ENCODE measurements at places on chromosomes 3 and 15. TPM values are rescaled to one million over a fixed set of nuclear protein-coding genes. Genes with fewer than 3 reads are reported as not detected.

- DNase-seq, result no peak
These were observed 14.8 kb downstream of the LOXL1 start for GRCh38 chr15:73941044-73941443.

DNA sequence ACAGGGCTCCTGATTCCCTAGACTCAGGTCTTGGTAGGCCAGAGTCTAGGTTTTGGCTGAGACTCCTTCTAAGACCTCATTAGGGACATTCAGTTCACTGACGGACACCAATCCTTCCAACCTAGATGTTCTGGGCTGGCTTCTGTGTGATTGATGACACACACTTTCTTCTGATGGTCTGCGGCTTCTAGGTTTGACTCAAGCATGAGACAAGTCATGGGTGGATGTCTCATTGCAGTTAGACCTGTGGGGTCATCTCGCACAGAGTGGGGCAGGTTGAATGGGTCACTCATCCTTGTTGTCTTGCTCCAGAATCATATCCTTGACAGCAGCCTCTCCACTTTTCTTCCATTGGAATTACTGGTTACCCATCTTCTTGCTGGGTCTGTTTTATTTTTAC is 35.8 kb downstream of the ARNT2 start:
- no peak for DNase-seq

GRCh38 chr15:88651971-88652370 is 13.2 kb downstream of the ISG20 start:
- DNase-seq, result no peak

- peak; percentile 17 for DNase-seq
These were observed 5.2 kb downstream of the NKTR start for GRCh38 chr3:42605546-42606173.

GRCh38 chr3:185399737-185400667 is 37.1 kb downstream of the MAP3K13 start:
- DNase-seq, result no peak

GRCh38 chr15:83919978-83920510 is 266.1 kb downstream of the ADAMTSL3 start:
- DNase-seq, result no peak

DNA sequence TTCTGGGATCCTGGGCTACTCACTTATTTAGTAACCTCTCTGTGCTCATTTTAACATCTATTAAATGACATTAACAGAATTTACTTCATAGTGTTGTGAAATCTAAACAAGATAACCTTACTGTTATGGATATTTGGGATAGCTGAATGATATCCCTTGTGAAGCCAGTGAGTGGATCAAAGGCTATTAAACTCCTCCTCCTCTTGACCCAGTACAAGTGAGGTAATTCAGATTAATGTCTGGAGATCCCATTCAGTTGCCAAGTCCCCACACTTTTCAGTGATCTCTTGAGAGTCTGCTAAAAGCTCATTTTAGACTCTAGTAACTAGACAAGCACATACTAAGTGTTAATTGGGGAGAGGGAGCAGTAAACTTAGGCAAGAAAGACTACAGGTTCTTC is 2.5 kb upstream of the ANKRD28 start:
- DNase-seq, result no peak

DNA sequence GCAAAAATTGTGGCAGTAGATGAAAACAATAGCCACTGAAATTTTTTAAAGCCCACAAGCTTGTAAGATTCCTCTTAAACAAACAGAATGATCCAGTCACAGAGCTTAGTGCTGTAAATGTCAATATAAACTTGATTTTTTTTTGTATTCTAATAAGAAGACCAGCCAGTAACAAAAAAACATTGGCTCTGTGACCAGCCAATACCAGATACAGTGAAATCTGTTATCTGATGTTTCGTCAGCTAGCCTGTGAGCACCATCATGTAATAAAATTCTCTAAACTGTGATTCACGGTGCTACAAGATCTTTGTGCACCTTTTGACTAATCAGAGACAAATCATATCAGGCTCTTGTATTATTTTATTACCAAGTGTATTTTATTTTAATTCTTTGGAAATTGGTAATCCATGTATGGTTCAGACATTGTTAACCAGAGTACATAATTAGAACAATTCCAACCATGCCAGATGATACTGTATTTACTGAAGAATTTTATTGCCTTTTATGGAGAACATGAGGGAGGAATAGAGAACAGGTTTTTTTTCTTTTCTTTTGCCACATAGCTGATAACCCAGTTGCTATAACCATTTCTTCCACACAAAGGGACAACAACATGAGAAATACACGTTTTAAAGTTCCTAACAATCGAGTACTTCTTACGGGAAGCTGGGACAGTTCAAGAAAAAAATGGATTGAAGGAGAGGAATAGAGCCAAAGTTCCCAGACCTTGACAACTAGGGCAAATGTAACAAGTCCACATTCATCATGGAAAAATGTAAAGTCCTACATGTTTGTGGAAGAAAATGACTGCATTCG is 71.9 kb downstream of the FILIP1L start:
- DNase-seq, result no peak

- DNase-seq, result peak; percentile 31
These were observed 62.9 kb upstream of the FNDC3B start for GRCh38 chr3:171976526-171976925.

DNA sequence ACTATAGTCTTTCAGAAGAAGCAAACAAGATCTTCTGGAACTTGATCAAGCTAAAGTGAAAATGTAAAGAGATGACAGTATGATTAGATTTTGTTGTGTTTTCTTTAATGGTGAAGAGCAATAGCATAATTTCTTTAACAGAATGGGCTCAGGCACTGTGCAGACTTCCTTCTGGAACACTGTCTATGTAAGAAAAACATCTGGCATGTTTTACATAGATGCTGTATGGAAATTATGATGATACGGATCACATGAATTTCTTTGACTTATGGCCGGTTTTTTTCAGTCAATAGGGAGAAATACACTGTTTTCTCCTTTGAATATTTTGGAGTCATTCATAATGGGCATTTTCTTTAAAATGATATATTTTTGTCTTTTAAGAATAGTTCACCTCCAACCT is 42.6 kb downstream of the PHLDB2 start:
- DNase-seq, result no peak

GRCh38 chr15:39013262-39013661 is 448.6 kb upstream of the RASGRP1 start:
- no peak for DNase-seq

DNA sequence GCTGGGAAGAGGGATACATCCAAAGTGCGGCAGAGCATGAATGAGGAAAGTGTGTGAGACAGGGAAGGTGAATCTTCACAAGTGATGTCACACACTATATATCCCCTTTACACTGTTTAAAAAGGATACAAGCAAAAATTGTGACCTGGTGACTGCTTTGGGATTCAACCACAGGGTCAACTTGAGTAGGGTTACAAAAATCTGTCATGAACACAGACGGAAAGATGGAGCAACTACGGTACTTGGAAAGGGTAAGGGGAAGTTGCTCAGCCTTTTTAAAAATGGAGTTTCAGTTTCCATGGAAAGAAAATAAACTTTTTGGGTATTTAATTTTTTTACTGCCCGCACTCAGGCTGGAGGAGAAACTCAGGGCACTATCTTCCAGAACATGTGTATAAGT is 60.3 kb downstream of the B3GNT5 start:
- no peak for DNase-seq

DNA sequence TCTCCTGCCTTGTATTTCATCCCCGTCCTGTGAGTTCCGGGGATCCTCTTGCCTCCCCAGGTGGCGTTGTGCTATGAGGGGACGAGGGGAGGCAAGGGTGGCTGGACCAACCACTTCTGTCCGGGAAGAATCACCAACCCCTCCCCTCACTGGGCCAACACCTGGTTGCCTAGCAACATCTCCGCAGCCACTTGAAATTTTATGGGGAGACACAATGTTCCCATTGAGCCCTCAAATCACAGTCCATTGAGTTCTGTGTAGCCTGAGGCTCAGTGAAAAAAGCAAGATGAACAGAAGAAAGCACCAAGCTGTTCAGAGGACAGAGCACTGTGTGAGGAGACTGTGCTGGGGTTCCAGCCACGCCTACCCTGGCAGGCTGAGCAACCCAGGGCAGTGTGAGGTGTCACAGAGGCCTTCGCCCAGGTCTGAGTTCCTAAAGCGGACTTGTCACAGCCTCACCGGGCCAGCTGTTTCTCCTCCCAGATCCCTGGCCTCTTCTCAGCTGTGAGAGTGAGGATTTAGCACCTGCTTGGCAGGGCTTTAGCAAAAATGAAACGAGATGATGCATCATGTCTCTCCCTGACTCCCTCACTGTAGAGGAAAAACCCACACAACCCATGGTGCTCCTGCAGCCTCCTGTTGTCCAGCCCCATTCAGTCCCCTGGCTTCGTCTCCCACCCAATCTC is 76.8 kb downstream of the ATP2B2 start:
- DNase-seq, result no peak

- DNase-seq, result no peak
These were observed 57.6 kb upstream of the ATP11B start for GRCh38 chr3:182735672-182736071.

GRCh38 chr3:101876142-101876541 is 26.8 kb downstream of the NFKBIZ start:
- no peak for DNase-seq

GRCh38 chr3:75193797-75194196 is 470.3 kb upstream of the FRG2C start:
- no peak for DNase-seq

GRCh38 chr15:57821826-57822225 is 115.3 kb downstream of the POLR2M start:
- DNase-seq, result no peak

DNA sequence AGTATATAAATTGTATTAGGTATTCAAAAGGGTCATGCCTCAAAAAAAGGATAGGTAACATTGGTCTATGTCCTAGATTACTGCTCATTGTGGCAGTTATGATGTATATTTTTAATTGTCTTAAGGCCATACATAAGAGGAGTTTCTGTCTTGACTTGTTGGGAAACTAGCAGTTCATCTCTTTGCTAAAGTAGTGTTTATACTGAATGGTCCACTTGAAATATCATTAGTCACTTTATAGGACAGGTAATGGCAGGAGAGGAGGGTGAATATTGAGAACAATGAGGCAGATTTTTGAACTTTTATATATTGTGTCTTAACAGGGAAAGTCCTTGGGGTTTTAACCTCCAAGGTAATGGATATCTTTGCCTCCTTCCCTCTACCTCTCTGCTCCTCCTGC is 58.4 kb downstream of the TP63 start:
- no peak for DNase-seq

DNA sequence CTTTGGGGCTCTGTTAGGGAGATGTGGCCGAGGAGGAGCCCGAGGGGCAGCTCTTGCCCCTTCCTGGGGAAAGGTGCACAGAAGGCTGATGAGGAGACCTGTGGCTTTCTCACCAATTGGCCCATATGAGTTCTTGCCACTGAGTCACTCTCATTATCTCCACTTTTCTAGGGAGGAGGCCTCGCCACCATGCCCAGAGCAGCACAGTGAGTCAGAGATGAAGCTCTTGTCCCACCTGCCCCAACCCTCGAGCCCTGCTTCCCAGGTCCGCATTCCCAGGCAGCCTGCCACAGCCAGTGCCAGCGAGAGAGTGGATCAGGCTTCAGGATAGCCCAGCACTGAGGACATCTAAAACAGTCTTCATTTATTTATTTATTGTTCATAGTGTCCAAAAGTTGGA is 53.5 kb downstream of the AMOTL2 start:
- no peak for DNase-seq

The DNASE1L3 gene
- total RNA-seq, result 3.7 TPM

The NR1I2 gene
- 0.31 TPM for total RNA-seq

The DUOXA1 gene
- 0.56 TPM for total RNA-seq

The SCAMP5 gene
- total RNA-seq, result 1.5 TPM

The RHCG gene
- not detected for total RNA-seq

The RETNLB gene
- not detected for total RNA-seq

The ZNF619 gene
- total RNA-seq, result 4.5 TPM

The TLR9 gene
- total RNA-seq, result 0.39 TPM

The TMA7 gene
- 194 TPM for total RNA-seq

The RARB gene
- total RNA-seq, result 19.2 TPM

The CPLX3 gene
- total RNA-seq, result 4.6 TPM
